Testis (tissue), 5 donors: ENCODE measurements at places on chromosomes 13 and 19. TPM values are rescaled to one million over a fixed set of nuclear protein-coding genes. Genes with fewer than 3 reads are reported as not detected.

Gene OR7A5
- 4.3 TPM for total RNA-seq

Gene CLDND2
- total RNA-seq: 10.0 TPM

Gene ZNF177
- total RNA-seq: 11.9 TPM

DNA sequence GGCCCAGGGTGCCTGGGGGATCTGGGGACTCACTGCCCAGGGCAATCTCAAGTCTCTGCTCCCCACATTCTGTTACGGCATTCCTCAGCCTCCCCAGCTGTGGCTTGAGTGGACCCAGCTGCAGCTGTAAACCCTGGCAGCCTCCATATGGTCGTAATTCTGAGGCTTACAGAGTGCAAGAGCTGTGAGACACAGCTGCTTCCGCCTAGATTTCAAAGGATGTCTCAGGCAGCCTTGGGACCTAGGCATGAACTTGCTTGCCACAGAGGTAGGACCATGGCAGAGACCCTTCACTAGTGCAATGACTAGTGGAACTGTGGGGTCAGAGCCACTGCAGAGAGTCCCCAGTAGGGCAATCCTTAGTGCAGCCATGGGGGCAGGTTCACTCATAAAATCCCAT, 297.5 kb downstream of the ENOX1 start:
- DNase-seq: no peak

Gene DGKH
- 11.5 TPM for total RNA-seq

- no peak for DNase-seq
Observed at GRCh38 chr13:24127116-24127631, 33.3 kb upstream of the SPATA13 start.

DNA sequence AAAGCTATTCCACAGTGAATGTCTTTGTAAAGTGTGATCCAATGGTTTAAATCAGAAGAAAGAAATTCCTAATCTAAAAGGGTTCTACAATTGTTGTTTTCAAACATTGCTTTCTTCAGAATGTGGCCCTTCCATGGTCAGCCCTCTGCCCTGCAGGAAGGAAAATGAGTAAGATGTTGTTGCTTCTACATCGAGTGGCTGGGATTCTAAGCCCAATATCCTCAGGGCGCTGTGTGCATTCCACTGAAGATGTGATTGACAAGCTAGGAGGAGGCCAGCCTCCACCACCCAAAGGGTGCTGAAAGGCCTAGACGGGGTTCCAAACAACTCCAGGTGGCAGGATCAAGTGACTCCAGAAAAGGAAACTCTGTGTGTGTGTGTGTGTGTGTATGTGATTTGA, 316.9 kb upstream of the TSHZ3 start:
- DNase-seq: no peak

DNA sequence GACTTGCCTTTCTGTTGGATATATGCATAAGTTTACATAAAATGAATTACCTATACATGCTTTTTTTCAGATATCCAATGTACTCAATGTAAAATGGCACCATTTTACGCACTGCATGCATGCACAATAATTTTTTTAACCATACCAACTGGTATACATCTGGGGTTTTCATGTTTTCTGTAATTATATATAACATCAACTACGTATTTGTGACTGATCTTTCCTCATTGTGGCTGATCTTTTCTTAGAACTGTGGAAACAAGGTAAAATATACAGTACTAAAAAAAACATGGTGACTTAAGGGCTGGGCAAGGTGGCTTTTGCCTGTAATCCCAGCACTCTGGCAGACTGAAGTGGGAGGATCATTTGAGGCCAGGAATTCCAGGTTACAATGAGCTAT, 18.5 kb downstream of the PSPC1 start:
- DNase-seq: no peak

DNA sequence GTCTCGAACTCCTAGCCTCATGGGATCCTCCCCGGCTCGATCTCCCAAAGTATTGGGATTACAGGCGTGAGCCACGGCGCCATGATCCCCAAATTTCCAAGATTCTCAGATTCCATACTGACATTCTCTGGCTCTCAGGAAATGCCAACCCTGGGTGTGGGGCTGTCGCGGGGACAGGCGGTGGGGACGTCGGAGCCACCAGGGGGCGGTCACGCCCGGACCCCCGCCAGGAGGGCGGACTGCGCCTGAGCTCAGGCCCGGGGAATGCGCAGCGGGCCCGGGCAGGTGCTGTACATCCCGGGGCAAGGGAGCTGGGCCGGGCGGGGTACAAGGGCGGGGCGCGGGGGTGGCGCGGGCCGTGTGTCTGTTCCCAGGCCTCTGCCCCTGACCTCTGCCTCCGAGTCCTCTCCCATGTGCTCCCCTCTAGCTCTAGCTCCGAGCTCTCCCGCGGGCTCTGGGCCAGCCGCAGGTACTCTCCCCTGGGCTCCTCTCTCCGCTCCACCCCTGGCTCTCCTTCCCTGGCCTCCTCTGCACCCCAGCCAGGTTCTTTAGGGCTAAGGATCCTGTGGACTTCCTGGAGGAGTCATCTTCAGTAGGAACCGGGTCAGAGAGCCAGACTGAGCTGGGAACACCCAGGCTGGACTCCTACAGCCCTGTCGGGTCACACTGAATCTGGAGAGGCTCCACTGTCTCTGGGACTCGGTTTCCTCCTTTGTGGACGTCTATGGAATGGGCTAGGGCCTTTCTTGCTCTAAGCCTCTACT, 2.4 kb downstream of the PPP1R13L start:
- DNase-seq: no peak

DNA sequence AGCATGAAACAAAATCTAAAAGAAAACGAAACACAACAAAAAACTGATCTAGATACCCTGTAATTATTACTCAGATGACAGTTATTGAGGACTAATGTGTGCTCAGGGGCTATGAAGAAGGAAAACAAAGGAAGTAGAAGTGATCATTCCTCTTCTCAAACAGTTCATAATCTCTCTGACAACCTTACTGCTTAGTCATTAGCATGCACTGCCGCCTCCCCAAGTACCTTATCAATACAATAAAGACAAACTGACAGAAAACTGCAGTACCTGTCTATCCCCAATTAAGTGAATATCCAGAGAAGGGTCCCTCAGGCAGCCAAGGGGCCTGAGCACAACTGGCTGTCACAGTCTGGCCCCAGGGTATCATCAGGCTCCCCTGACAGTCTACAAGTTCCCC, 22.0 kb upstream of the POU4F1 start:
- DNase-seq: no peak
